ENCODE measurements at places on chromosomes 3 and 15.
A peak's percentile ranks its signal among the peaks of the same experiment; 100 is the strongest.

DNA sequence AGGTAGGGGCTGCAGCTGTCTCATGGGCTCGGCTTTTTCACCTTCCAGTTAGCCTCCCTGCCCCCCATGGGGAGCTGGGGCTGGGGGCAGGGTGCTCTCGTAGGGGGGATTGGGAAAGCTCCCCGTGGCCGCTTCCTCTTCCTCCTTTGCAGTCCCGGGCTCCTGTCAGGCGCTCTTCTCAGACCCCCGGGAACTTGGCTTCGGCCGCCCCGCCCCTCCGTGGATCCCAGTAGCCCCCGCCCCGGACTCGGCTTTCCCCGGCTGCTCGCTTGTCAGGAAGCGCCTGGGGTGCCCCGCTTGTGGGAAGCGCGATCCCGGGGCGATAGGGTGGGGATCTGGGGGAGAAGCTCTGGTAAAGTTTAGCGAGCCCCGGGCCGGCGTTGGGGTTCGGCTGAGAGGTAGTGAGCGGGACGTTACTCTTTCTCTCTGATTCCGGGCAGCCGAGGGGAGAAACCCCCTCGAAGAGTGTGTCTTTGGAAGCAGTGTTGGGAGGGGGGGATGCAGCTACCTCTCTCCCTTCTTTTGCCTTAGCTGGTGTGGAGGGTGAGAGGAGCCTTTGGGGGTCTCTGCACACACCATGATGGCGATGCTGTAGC, 611 bp downstream of the PIAS1 start:
- DNase-seq, result peak; percentile 9

GRCh38 chr3:126338790-126339288, 18.4 kb downstream of the KLF15 start:
- no peak for DNase-seq

GRCh38 chr3:69051756-69052471, at the start of gene TMF1:
TSS of gene TMF1 (minus strand) at chr3:69052333. CDS start at chr3:69052086, 247 bp downstream.
- DNase-seq, result peak; percentile 98

GRCh38 chr15:48516121-48516520, 129.4 kb downstream of the FBN1 start:
- DNase-seq, result no peak

- no peak for DNase-seq
Measured at GRCh38 chr3:135503065-135503759, 462.3 kb upstream of the PPP2R3A start.
